Right ventricle myocardium superior (tissue), 1 donor: ENCODE measurements at places on chromosomes 5 and 9. TPM values are rescaled to one million over a fixed set of nuclear protein-coding genes. Genes with fewer than 3 reads are reported as not detected.

CCDC180 gene
- 3.1 TPM for total RNA-seq

FREM1 gene
- 2.0 TPM for total RNA-seq

IFNA13 gene
- total RNA-seq: not detected

SOHLH1 gene
- not detected for total RNA-seq
